ENCODE measurements at places on chromosomes 7 and 10.

GRCh38 chr10:95431900-95432342, 129.2 kb downstream of the SORBS1 start:
- no peak for DNase-seq

GRCh38 chr7:84238596-84238995, 44.0 kb upstream of the SEMA3A start:
- no peak for DNase-seq

GRCh38 chr10:97123765-97124164, 62.0 kb downstream of the SLIT1 start:
- no peak for DNase-seq

- DNase-seq = no peak
Observed at GRCh38 chr10:68088740-68089139, 13.7 kb upstream of the HERC4 start.

DNA sequence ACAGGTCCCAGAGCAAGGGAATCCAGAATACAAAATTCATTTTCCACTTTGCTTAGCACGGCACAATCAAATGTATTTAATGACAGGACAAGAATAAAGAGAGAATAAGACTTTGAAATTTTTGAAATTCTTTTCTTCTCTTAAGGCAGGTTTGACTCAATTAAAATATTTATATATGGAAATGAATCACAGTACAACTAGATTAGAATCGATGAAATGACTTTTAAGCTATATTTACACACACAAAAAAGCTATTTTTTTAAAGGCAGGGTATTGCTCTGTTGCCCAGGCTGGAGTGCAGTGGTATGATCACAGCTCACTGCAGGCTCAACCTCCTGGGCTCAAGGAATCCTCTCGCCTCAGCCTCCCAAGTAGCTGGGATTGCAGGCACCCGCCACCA, 265.4 kb upstream of the SLC26A5 start:
- DNase-seq = no peak
